AML-193 (cell line): ENCODE measurements at places on chromosomes 4 and X.

DNA sequence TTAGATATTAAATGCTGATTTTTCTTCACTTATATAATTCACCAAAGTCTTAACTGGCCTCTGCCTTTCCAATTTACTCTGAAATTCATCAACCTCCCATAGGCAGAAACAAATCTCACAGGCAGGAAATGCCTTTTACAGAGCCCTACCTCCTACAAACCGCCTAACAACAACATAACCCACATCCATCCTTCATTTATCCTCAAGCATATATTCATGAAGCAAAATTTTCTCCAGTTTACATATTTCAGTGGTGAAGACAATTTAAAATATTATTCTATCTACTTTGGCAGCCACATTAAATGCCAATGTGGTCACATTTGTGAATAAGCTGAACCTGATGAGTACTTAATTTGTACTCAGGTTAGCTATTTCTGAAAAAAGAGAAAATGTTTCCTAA, 30.3 kb downstream of the SEPSECS start:
- DNase-seq = no peak

GRCh38 chrX:103831342-103831802, 685 bp downstream of the RAB9B start:
- peak; percentile 30 for DNase-seq

- peak; percentile 80 for DNase-seq
These were observed 1.0 kb downstream of the AGA start for GRCh38 chr4:177441061-177441802.

DNA sequence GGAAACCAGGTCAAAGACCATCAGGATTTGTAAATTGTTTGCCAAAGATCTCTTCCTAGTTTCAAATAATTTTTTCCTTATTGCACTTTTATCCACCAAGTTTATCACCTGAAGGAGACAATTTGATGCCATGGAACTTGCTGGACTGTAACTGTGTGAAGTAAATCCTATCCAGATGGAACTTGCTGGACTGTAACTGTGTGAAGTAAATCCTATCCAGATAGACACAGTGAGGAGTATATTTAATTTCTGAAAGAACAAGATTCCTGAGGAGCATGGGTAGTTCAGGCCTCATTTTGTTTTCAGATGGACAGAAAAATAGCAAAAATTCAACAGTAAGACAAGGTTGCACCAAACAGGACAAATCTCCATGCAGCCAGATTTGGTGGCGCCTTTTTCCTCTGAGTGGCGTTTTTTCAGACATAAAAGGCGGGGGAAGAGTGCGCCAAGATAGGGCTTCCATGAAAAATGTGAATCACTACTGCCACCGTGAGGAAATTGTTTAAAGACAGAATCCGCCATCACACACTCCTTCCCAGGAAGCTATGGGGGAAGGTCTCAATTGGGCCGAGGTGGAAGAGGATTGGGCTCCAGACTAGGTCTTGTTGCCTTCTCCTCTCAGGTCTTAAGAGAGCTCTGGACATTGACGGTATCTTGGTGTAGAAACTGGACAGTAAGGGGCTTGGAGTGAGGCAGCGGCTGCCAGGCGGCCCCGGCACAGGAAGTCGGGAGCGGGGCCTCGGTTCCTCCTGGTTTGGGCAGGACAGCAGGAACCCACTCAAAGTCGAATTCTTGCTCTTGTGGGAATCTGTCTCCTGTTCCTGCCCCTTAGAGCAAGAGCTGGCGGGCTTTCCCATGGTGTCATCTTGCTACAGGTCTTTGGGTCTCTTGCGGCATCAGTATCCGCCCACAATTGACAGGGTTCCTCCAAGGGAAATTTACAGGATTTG, 234.7 kb downstream of the OR13H1 start:
- DNase-seq = no peak

- peak; percentile 11 for DNase-seq
These were observed 111.3 kb upstream of the LNX1 start for GRCh38 chr4:53702334-53703266.

- DNase-seq = peak; percentile 50
These were observed 745 bp downstream of the SLC39A8 start for GRCh38 chr4:102344520-102344953.

GRCh38 chr4:168797194-168797593, 212.9 kb downstream of the CBR4 start:
- DNase-seq = no peak
